Inflammatory macrophage (primary cell): ENCODE measurements at places on chromosomes 7 and 10.

DNA sequence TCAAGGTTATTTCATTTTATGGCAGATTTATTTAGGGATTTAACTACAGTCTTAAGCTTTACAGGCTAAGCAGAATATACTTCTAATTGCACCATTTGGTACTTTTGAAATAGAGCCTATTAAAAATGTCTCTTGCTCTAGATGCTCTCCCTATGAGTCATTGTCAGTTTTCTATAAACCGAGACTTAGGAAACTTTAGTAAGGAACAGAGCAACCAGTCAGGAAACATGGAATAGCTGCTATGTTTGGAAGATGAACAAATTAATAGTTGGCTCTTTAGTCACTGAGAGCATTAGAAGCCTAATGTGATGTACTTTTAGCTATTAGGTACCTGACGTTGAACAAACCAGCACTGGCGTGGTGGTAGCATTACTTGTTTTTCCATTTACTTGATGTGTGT, 35.3 kb downstream of the INPP5F start:
- DNase-seq, result no peak

GRCh38 chr10:89074120-89074519, 83.5 kb downstream of the FAS start:
- no peak for DNase-seq

DNA sequence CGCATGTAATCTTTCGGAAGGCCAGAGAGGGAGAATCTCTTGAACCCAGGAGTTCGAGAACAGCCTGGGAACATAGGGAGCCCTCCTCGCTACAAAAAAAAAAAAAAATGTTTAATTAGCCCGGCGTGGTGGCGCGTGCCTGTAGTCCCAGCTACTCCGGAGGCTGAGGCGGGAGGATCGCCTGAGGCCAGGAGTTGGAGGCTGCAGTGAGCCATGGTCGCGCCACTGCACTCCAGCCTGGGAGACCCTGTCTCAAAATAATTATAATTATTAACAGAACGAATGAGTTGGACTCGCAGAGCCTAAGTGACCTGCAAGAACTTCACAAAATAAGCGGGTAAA, 794 bp downstream of the PCGF6 start:
- no peak for DNase-seq

GRCh38 chr7:44898039-44898438, 12.7 kb upstream of the PURB start:
- DNase-seq, result no peak

GRCh38 chr7:94449151-94449725, 54.5 kb downstream of the COL1A2 start:
- peak; percentile 48 for DNase-seq

- peak; percentile 88 for DNase-seq
These were observed at the start of gene CLIP2 for GRCh38 chr7:74289018-74289658. Gene CLIP2, plus strand, starts transcription at chr7:74289407. Its CDS starts 28,140 bp downstream, at chr7:74317547.

DNA sequence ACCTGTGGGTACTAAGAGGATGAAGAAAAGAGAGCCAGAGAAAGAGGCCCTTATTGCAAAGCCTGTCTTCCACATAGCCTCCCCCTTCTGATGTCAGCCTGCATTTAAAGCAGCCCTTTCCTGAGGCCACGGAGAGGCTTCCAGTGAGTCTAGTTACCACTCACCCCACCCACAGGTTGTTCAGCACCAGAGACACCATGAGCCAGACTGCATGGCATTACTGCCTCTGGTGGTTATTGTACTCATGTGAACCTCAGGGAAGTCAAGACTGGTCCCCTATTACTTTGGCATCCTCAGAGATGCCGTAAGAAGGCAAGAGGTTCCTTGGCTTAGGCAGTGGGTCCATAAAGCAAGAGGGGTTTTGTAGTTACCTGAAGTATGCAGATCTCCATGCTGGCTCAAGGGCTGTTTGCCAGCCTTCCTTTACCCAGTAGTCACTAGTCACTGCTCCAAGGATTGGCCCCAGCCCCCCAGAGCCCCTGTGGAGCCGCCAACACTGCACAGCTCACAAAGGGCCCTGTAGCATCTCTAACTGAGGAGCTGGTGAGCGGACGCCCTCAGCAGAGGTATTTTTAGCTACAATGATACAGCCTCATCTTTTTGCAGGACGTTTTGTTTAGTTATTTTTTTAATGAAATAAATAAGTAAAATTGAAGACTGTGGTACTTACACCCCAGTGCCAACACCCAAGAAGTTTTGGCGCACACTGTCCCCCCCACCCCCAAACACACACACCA, 20.7 kb downstream of the LRRC4 start:
- DNase-seq, result no peak

DNA sequence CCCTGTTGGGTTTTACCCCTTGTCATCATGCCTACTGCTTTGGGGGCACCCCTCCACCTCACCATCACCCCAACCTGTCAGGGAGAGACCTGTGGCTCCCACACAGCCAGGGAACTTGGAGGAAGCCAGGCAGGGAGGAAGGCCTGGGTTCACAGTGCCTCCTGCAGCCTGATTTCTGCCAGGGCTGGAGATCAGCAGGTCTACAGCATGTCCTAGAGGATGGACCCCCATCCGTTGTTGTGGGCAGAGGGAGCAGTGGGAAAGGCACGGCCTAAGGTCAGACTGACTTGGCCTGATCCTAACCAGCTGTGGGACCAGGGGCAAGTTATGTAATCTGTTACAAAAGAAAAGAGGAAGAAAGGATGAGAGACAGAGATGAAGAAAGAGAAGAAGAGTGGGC, 28.2 kb downstream of the ZCCHC24 start:
- peak; percentile 35 for DNase-seq

DNA sequence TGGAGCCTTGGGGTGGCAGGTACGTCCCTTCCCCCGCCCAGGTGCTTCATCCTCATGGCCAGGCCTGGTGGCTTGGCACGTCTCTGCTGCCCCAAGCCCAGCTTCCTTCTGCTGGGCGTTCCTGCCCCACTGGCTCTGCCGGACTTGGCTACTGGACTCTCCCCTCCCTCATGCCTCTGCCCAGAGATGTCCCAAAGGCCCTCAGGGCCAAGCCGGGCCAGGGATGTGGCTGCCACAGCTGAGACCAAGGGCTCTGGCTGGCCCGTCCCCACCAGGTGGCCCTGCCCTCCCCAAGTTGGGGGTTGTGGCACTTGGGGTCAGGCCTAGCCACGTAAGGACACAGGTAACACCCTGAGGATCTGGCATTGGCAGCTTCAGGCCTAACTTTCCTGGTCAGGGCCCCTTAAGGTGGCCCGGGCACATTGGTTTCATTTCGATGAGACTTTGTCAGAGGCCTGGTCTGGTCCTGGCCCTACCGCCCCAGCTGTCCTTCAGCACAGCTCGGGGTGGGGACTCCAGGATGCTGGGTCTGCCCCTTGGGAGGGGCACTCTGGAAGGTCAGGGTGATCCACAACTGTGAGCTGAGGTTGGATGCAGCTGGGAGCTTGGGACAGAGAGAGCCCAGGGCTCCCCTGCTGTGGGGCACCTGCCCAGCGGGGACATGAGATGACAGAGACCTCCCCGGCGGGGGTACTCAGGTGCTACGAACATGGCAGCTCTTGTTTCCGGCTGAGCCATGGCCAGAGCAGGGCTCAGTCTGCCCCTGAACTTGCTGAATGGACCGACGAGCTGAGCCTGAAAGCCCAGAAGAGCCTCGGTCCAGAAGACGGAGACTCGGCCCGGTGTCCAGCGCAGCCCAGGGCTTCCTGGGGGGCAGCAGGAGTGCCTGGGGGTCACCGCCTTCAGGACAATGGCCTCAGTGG, 2.9 kb downstream of the BHLHA15 start:
- DNase-seq, result no peak

GRCh38 chr10:116113721-116114501, 159.1 kb downstream of the GFRA1 start:
- DNase-seq, result no peak

- no peak for DNase-seq
These were observed at the start of gene TMEM236 for GRCh38 chr10:17751781-17752445. Gene TMEM236, plus strand, starts transcription at chr10:17752201. Its CDS starts 95 bp downstream, at chr10:17752296.

- no peak for DNase-seq
These were observed 206.3 kb upstream of the GRB10 start for GRCh38 chr7:50988988-50989387.

- no peak for DNase-seq
These were observed 66.9 kb downstream of the SEMA3D start for GRCh38 chr7:85119934-85120333.

DNA sequence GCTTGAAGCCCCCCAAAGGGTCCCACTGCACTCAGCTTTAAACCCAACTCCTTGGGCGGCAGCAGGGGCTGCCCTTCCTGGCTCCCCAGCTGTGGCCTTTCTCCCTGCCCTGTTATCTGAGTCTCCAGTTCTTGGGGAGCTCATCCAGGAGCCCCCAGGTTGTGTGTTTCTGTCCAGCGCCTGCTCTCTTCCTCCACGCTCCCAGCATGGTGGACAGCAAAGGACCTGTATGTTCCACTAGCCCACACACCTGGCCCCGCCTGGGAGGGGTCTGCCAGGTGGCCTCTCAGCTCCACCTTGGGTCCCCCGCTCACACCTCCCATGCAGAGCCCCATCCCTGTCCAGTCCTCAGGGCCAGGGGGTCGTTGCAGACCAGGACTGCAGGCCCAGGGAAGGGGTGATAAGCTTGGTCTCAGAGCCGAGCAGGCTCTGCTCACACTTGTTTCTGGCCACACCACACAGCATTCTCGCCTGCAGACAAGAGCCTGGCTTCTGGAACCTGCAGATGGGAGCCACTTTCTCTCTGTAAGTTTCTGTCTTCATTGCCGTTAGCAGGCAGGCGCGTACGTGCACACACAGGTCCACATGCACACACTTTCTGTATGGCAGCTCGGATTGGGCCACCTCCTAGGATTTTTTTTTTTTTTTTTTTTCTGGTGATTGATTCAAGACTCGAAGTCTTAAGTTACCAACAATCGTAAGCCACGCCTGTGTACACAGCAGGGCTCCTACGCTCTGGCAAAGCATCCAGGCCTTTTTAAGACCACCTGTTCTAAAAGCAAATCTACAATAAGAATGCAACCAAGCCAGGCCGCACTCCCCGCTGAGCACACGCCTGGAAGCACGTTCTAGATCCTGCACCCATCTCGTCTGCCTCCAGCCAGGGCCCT, 104.6 kb downstream of the CYTH3 start:
- DNase-seq, result no peak

- no peak for DNase-seq
These were observed 6.1 kb upstream of the KCP start for GRCh38 chr7:128916643-128916915.

DNA sequence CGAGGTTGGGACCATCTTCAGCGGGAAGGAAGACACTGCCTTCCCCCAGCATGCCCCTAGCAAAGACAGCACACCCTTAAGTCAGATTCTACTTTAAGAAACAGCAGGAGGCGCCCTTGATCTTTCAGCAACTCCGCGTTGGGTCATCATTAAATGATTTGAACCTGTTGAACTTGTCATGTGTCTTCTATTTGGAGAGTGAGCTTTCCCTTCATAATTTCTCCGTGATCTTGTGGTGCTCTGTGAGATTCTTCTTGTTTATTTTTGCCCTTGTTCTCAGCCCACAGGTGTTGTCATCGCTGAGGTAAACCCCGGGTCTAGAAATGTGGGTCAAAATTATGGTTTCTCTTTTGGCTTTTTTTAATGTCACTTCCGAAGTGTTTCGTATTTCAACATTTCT, 49.5 kb upstream of the PITRM1 start:
- DNase-seq, result no peak

- DNase-seq, result no peak
These were observed 23.0 kb downstream of the PRLHR start for GRCh38 chr10:118572256-118573041.

DNA sequence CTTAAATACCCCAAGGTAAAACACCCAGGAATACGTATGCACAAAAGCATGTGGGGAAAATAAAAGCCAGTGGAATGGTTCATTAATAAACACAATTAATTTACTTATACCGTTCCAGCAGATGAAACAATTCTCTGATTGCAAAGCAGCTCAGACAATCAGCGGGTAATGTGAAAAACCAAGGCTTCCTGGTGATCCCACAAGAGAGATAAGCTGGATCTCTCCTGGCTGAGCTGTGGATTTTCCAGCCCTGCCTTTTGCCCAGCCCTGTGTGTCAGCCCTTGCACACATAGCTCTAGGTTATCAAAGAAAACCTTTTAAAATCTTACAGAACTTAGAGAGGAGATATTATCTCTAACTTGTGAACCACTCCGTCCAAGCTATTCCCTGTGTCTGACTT, 1010.7 kb upstream of the AUTS2 start:
- no peak for DNase-seq

DNA sequence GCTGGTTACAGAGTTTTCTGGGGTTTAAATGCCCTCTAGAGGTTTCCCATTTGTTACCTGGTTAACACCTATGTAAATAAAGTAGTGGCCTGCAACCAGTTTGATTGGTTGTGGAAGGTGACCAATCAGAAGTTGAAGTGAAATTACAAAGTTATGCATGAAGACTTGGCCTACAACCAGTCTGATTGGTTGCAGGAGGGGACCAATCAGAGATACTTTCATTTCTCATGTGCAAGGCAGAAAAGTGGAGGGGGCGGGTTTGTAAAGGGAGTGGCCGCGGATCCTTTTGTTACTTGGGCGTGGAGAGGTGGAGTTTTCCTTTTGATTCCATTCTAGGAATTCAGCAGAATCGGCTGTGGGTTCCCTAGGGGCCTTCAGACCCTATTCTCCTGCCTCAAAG, 80.8 kb downstream of the SEC23IP start:
- DNase-seq, result no peak

GRCh38 chr7:99143521-99143852, 421 bp downstream of the SMURF1 start:
- no peak for DNase-seq

- no peak for DNase-seq
These were observed 25.8 kb downstream of the DENND10 start for GRCh38 chr10:119129721-119130120.

GRCh38 chr10:60205741-60206140, 183.9 kb downstream of the ANK3 start:
- DNase-seq, result no peak

DNA sequence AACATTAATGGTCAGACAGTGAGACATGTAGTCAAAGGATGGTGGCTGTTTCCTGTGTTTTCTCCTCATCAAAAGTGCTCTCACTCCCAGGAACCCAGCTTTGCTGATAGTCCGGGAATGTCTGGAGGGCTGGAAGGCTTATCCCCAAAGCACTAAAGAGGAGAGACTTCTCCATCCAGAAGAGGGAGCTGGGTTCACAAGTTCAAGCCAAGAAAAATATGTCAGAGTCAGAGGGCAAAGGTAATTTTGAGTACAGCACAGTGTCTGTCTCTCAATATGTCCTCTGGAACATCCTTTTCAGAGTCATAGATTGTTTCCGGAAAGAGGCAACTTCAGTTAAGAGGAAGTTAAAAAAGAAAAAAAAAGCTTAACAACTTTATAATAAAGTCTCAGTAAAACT, 281.5 kb upstream of the PHYHIPL start:
- no peak for DNase-seq

- DNase-seq, result no peak
These were observed 229.0 kb downstream of the STK31 start for GRCh38 chr7:23938937-23939552.

GRCh38 chr7:112185005-112185834, 21.0 kb downstream of the DOCK4 start:
- no peak for DNase-seq

DNA sequence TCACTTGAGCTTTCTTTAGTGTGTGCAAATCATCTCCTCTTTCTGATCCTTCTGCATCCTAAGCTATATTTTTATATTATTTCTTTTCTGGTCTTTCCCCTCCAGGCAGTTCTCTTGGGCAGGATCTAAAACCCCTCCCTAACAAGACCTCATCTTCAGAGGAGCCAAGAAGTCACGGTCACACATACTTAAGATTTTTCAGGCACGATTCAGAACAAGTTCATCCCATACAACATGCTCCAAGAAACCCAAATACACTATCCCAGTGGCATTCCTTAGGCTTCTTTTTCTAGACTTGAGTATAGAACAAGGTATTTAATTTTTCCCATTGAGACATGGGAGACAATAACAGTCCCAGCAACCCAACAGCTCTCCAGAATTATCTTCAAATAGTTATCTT, 1251.5 kb downstream of the DNAJB9 start:
- no peak for DNase-seq
